ENCODE measurements at places on chromosomes 5 and 9. TPM values are rescaled to one million over a fixed set of nuclear protein-coding genes. Genes with fewer than 3 reads are reported as not detected.
A peak's percentile ranks its signal among the peaks of the same experiment; 100 is the strongest.

DNA sequence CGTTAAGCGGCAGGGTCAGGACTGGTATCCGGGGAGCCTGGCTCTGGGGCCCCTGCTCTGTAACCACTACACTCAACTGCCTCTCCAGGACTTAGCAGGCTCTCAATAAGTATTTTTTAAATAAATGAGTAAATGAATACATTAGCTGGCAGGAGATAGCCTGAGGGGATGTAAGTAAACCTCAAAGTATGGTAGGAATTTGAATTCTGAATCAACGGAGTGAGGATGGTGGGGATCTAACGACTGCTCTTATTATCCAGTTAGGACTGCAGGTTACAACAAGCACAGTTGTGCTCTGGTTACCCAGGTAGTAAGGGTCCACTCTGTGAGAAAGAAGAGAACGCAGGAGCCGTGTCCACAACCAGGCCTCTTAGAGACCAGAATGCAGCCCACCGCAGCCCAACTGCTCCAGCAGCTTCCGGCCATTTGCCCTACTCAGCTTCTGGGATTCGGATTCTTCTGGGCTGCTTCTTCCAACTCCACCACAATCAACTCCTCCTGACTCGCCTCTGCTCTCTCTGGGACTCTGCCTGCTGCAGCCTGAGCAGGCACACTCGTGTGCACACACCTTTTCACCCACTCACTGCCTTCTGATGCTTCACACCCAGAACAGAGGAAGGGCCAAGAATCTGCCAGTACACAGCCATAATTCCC lies 52.6 kb downstream of the MED27 start:
- DNase-seq, result no peak

- no peak for DNase-seq
Observed at GRCh38 chr5:8383616-8384015, 514.7 kb downstream of the MTRR start.

- DNase-seq, result peak; percentile 32
Observed at GRCh38 chr9:131546336-131547084, 1.2 kb downstream of the PRRT1B start.

DNA sequence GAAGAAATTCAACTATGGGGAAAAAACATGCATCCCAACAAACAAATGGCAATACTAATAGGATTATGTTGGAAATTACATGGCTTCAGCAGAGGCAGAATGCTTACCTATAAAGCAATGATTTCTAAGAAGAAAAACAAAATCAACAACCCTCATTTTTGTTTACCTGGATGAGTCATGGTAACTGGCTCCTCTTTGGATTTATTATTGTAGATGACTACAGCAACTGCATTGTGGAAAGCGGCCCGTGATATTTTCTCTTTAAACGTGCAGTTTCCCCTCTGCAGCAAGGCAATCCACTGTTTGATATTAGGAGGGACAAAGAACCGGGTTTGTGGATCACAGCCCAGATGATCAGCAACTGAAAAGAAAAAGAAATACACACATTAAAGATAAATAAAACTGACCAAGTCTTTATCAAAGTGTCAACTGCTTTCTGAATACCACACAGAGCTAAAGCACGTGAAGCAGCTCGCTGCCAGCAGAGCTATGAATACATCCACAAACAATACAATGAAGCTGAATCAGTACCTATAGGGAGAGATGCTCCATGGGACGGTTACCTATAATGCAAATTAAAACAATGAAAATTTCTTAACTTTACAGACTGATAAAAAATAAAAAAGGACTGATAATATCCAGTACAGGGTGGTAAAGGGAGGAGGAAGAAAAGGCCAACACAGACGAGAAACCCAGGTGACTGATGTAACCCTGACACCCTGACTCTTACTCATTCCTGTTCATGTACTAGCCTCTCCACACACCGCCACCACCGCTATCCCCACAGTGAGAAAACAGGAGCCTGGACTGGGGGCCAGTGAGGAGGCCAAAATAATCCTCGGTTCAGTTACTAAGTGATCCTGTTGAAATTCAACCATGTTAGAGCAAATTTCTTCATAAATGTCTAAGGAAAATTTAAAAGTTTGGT lies 31.0 kb downstream of the RNF130 start:
- DNase-seq, result no peak

The GFPT2 gene
- polyA plus RNA-seq, result 4.8 TPM

The PCDHB2 gene
- polyA plus RNA-seq, result 5.7 TPM

The FYB1 gene
- 4.5 TPM for polyA plus RNA-seq

The LCN1 gene
- not detected for polyA plus RNA-seq

Data from left renal pelvis (tissue), 4 donors.